ENCODE measurements at places on chromosomes 6 and 20.

DNA sequence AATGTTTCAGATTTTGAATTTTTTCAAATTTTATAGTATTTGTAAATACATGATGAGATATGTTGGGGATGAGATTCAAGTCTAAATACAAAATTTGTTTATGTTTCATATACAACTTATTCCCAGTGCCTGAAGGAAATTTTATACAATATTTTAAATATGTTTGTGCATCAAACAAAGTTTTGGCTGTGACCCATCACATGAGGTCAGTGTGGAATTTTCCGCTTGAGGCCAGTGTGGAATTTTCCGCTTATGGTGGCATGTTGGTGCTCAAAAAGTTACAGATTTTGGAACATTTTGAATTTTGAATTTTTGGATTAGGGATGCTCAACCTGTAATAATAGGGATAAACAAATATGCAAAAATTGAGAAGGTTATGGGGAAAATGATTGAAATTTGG lies 356.6 kb upstream of the JAG1 start:
- H3K27me3 ChIP-seq: no peaks in the 10 kb centered on the region
- no peak for DNase-seq
- no peak overlapping the region for H3K4me3 ChIP-seq
- H3K36me3 ChIP-seq: no peaks in the 10 kb centered on the region
- H3K27ac ChIP-seq: no peak overlapping the region

DNA sequence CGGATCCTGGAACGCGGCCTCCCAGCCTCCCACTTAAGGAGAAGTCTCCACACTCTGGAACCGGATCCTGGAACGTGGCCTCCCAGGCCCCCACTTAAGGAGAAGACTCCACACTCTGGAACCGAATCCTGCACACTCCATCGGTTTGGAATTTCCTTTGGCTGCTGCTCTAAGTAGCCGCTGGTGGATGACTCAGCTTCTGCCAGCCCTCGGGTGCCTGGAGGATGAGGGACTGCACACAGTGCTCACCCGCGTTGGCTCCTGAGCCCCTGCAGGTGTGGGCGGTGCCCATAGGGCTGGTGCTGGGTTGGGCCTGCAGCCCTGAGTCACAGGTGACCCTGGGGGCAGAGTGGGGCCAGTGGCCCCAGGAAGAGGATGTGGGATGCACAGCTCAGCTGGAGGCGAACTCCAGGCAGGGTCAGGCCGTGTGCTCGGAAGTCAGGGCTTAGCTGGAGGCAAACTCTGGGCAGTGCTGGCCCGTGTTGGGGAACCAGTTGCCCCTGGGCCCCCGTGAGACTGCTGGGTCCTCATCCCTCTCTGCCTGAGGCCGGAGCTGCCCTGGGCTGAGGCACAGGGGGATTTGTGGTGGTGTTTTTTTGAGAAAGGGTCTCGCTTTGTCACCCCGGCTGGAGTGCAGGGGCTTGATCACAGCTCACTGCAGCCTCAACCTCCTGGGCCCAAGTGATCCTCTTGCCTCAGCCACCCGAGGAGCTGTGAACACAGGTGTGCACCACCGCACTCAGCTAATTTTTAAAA lies 13.9 kb upstream of the TNFRSF6B start:
- no peak overlapping the region for H3K27ac ChIP-seq
- H3K4me3 ChIP-seq: no peak overlapping the region
- peaks cover 3% of the 10 kb centered on the region for H3K4me1 ChIP-seq
- no peaks in the 10 kb centered on the region for H3K27me3 ChIP-seq
- H3K36me3 ChIP-seq: no peaks in the 10 kb centered on the region

DNA sequence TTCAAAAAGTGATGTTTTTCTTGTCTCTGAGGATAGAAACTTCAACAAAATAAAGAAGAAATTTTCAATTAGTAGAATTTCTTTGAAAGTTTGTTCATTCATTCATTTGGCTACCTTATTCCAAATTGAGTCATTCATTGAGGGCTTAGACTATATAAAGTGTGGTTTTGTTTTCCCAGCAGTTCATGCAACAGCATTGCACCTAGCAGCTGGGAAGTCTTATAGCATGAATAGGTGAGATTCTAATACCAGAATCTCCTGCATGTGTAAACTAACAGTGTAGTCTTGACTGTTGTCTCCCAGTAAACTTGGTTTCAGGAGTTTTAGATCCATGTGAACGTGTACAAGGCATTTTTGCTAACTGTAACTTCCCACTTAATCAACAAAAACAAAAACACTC lies 7.1 kb downstream of the ESR1 start:
- no peak overlapping the region for H3K4me3 ChIP-seq
- no peak for DNase-seq
- no peak overlapping the region for H3K27ac ChIP-seq
- H3K27me3 ChIP-seq: peaks cover 27% of the 10 kb centered on the region
- H3K36me3 ChIP-seq: no peaks in the 10 kb centered on the region

DNA sequence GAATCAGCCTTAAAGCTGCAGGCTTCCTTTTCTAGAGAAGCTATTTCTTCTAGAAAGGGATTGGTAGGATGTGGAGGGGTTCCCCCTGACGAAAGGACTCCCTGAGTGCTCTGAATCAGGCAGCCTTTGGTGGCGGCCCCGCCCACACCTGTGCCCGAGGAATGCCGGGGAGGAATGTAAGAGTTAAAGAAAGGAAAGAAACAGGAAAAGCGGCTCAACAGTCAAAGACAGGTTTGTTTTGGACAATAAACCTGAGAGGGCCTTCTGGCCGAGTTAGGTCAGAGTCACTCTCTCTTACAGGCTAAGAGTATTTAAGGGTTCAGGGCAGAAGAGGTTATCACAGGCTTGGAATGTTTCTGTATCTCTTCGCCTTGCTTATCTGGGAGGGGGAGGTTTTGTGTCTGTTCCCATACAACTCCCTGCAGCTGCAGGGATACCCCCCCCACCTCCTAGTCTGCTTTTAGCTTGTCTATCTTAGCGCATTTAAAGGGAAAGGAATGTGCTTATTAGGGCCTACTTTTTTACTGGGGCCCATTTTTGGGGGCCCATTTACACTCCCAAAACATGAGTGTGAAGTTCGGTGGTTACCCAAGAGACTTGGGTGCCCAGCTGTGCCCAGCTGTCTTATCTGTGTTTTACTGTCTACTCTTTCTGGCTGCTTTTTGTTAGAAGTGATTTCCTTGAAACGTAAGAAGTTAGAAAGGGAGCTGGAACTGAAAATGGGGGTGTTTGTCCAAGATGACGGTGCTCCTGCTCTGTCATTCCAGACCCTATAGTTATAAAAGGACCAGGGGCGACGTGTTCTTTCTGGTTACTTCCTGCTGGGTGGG lies 32.8 kb downstream of the DYNLT1 start:
- DNase-seq: no peak
- no peaks in the 10 kb centered on the region for H3K27me3 ChIP-seq
- no peaks in the 10 kb centered on the region for H3K4me1 ChIP-seq
- H3K27ac ChIP-seq: no peak overlapping the region
- no peak overlapping the region for H3K4me3 ChIP-seq

GRCh38 chr6:34616227-34616585 lies 60.1 kb upstream of the SPDEF start:
- H3K27ac ChIP-seq: no peak overlapping the region
- H3K4me3 ChIP-seq: no peak overlapping the region
- no peak for DNase-seq
- H3K27me3 ChIP-seq: no peaks in the 10 kb centered on the region

DNA sequence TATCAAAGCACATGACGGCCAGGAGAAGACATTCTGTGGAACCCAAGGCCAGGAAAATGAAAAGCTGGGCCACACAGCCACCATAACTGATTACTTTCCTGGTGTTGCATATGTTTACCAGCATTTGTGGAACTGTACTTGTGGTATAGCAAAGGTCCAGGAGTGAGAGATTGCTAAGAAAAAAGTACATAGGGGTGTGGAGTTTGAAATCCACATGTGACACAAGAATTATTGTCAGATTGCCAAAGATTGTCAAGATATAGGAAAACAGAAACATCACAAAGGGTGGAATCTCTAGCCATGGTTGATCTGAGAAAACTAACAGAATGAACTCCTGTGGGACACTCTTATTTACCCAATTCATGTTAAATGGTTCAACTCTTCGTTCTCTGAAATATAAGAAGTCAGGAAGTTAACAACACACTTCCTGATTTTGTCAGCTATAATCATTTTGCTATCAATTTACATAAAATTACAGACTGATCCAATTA lies at the start of gene OR2B2:
TSS of gene OR2B2 (minus strand) at position 441 of the 491 bp plus-strand sequence. CDS start at position 364, 77 bp downstream.
- DNase-seq: no peak
- H3K36me3 ChIP-seq: no peaks in the 10 kb centered on the region
- H3K27ac ChIP-seq: no peak within 1 kb of the TSS
- H3K4me1 ChIP-seq: no peaks in the 10 kb centered on the region
- H3K4me3 ChIP-seq: no peak within 1 kb of the TSS

DNA sequence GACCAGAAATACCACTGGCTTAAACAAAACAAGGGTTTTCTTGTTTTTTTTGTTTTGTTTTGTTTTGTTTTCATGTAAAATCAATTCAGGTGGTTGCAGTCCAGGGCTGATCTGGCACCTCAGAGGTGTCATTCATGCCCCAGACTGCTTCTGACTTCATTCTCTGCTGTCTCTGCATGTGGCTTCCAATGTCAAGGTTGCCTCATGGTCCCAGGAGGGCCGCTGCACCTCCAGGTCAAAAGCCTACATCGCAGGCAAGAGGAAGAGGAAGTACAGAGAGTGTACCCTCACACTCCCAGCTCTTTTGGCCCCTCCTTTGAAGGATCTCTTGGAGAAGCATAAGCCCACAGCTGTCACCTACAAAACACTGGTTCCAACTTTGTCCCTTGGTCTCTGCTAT lies 1.4 kb upstream of the BTN3A1 start:
- DNase-seq: no peak
- peaks cover 37% of the 10 kb centered on the region for H3K4me1 ChIP-seq
- peaks cover 24% of the 10 kb centered on the region for H3K36me3 ChIP-seq
- H3K27me3 ChIP-seq: no peaks in the 10 kb centered on the region
- peak overlapping the region; percentile 95 for H3K27ac ChIP-seq
- H3K4me3 ChIP-seq: no peak overlapping the region

DNA sequence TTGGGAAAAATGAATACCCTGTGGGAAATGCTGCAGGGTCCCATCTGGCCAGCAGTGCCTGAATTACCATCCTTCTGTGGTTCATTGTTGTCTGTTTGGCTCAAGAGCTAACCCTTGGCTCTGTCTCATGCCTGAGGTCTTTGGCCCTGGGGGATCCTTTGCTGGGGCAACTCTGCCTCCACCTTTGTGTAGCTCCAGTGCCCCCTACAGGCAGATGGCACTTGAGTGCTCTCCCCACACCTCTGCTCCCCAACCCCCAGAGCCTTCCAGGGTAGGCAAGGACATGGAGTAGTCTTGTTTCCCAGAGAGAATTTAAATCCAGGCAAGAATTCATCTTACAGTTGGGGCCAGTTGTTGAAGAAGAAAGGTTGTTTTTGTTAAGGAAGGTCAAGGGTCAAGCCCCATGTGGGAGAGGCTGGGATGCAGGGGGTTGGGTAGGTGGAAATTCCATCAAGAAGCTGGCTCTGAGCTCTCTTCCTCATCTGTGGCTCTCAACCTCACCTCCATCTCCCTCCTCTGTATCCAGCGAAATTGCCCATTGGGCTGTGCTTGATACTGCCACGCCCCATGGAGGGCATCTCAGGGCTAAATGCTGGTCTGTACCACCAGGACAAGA lies 44.2 kb downstream of the ZNF831 start:
- no peak overlapping the region for H3K4me3 ChIP-seq
- peaks cover 17% of the 10 kb centered on the region for H3K4me1 ChIP-seq
- no peaks in the 10 kb centered on the region for H3K27me3 ChIP-seq
- peak; percentile 88 for DNase-seq
- peaks cover 19% of the 10 kb centered on the region for H3K36me3 ChIP-seq

DNA sequence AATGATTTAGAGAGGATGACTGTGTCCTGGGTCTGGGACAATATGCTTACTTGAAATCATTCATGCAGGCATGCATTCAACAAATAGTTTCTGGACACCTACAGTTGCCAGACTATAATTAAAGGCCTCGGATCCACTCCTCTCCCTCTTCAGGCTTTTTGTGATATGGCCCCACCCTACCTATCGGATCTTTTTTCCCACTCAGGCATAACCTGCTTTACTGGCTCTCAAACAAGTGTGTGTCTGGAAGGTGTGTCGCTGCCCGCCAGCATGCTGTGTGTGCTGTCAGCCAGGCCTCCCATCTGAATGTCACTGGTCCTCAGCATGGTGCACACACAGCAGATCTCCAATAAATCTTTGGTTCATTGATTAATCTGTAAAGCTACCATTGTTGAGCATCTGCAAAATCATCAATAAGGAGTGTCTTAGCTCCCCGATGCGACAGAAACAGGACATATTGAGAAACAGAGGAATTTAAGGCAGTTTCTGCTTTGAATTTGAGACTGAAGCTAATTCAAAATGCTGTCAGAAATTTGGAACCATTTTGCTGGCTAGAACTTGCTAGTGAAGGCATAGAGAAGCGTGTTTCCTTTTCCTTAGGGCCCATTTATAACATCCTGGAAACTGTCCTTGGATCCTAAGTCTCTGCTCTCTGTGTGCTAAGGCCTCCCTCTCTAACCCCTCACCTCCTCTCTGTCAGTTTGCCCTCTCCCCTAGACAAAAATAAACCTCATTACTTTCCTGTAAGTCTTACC lies 23.5 kb upstream of the CCN6 start:
- no peak overlapping the region for H3K4me3 ChIP-seq
- H3K36me3 ChIP-seq: peaks cover 13% of the 10 kb centered on the region
- H3K27me3 ChIP-seq: no peaks in the 10 kb centered on the region

- no peak for DNase-seq
- H3K27me3 ChIP-seq: no peaks in the 10 kb centered on the region
- no peaks in the 10 kb centered on the region for H3K4me1 ChIP-seq
- no peaks in the 10 kb centered on the region for H3K36me3 ChIP-seq
Measured at GRCh38 chr20:11229772-11230171, 556.0 kb upstream of the JAG1 start.

DNA sequence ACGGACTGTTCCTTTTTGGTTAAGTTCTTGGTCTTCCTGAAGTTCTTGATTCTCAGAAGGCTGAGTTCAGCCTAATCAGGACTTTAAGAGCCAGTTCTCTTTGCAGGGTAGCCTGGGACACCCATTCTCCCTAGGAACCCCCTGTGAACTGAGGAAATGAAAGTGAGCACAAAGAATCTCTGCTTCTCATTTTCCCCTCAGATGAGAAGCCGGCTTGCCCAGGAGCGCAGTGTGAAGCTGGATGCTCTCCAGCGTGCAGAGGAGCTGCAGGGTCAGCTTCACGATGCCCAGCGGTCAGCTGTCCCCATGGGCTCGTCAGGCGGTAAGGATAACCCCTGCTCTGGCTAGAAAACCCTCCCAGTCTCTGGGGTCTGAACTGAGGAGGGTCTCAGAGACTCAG lies 34.0 kb downstream of the CD164 start:
- no peaks in the 10 kb centered on the region for H3K27me3 ChIP-seq
- H3K4me3 ChIP-seq: no peak overlapping the region
- DNase-seq: no peak
- H3K36me3 ChIP-seq: peaks cover 17% of the 10 kb centered on the region

All from activated CD4-positive, alpha-beta T cell treated with anti-CD3 and anti-CD28 coated beads, Interleukin-2, amount 10 ng/mL, durations not matched to agents 7 days and 5 days (primary cell).